ENCODE measurements at places on chromosomes 3 and 15.

- DNase-seq = no peak
These were observed 35.0 kb downstream of the SEC22C start for GRCh38 chr3:42546691-42547213.

DNA sequence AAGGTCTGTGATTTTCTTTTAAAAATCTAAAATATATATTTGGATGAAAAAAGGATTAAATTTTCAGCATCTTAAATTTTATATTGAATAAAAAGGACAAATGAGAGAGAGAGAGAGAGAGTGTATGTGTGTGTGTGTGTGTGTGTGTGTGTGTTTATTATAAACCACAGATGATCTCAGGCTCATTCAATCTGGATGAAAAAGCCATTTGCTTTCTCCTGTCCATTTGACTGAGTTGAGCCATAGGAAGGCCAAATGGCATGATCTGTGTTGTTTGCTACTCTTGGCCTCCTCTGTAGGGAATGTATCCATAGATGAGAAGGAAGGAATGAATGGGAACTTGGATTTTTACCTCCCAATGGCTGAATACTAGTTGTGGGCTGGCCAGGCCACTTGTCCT lies 92.5 kb upstream of the MEX3B start:
- no peak for DNase-seq

GRCh38 chr15:48693484-48693883 lies 48.0 kb upstream of the FBN1 start:
- DNase-seq = no peak

DNA sequence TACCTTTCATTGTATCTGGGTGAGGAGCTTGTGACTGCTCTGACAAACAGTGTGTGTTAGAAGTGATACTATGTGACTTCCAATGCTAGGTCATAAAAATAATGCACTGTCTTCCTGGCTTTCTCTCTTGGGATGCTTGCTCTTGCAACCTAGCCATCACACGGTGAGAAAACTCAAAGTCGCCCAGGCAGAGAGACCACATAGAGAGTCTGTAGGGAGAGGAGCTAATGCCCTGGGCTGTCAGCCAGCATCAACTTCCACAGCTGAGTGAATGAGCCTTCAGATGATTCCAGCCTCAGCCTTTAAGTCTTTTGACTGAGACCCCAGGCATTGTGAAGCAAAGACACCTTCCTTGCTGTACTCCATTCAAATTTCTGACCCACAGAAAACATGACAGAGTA lies 220.6 kb upstream of the SGO1 start:
- no peak for DNase-seq

DNA sequence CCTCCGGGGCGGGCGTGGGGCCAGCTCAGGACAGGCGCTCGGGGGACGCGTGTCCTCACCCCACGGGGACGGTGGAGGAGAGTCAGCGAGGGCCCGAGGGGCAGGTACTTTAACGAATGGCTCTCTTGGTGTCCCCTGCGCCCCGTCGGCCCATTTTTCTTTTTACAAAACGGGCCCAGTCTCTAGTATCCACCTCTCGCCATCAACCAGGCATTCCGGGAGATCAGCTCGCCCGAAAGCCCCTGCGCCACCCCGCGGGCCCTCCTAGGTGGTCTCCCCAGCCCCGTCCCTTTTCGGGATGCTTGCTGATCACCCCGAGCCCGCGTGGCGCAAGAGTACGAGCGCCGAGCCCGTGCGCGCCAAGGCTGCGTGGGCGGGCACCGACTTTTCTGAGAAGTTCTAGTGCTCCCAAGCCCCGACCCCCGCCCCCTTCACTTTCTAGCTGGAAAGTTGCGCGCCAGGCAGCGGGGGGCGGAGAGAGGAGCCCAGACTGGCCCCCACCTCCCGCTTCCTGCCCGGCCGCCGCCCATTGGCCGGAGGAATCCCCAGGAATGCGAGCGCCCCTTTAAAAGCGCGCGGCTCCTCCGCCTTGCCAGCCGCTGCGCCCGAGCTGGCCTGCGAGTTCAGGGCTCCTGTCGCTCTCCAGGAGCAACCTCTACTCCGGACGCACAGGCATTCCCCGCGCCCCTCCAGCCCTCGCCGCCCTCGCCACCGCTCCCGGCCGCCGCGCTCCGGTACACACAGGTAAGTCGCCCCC lies at the start of gene THBS1:
TSS of gene THBS1 (plus strand) at position 595 of the 757 bp plus-strand sequence. CDS start 779 bp downstream, outside the sequence.
- no peak for DNase-seq

- no peak for DNase-seq
These were observed 102.4 kb upstream of the PRR23E start for GRCh38 chr3:127090218-127091160.

- no peak for DNase-seq
These were observed 300.6 kb upstream of the KCNH8 start for GRCh38 chr3:18847583-18848197.

DNA sequence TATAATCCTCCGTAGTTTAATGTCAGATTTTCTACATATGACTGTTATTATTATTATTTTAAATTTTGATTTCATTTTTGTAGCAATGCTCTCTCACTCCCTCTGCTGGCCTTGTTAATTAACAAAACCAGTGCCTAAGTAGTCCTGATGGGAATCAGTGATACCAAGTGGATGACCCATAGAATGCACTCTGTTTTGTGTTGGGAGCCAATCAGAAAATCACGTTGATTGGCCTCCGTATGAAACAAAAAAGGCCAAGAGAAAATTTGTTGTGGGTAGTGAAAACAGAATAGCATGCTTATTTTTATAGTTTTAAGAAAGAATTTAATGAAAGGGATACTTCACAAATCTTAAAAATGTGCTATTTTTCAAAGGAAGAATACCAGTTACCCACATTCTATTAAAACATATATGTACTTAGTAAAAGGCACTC lies 34.4 kb upstream of the MEIS2 start:
- DNase-seq = no peak

- no peak for DNase-seq
These were observed 36.3 kb downstream of the METTL6 start for GRCh38 chr3:15391007-15391406.

DNA sequence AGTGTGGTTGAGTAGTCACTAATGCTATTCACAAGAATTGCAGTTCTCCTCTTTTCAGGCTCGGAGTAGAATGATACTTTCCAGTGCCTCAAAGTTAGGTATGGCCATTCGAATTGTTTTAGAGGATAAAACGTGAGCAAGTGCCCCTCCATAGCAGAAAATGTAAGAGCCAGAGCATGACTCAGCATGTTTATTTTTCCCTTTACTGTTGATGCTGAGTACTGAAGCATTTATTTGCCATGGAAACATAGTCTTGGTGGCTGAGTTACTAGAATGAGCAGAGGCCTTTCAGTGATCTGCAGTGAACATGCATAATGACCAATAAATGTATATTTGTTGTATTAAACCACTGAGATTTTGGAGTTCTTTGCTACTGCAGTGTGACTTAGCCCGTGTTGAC lies 540.6 kb downstream of the NLGN1 start:
- DNase-seq = no peak

DNA sequence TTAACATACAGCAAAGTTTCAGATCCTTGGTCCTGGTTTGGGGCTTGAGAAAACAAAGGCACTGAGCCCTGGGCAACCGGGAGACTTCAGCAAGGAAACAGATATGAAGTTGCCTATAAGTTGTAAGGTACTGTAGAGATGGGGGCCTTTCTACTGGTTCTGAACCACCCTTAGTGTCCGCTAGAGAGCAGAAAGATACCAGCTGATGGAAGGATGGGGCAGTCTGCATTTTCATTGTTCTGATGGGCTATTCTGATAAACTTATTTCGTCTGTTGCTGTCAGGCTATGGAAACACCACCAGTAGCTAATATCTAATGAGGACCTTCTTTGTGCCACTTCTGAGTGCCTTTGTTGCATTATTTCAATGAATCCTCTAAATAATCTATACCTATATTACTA lies 38.7 kb downstream of the FGD5 start:
- no peak for DNase-seq

DNA sequence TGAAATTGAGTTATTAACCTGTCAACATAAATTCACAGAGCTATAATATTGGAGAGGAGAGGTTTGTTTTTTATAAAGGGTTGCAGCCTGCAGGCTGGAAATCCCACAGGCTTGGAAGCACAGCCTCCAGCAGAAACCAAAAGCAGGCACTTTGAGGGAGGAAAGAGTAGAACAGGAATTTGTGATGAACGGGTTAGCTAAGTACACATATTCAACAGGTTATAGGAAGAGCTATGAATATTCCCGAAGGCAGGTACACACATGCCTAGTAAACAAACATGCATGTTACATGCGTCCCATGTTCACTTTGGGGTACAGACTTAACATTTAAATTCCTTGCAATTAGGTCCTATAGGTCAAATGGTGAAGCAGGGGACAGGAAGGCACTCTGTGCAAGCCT lies 25.9 kb upstream of the LIPC start:
- no peak for DNase-seq

DNA sequence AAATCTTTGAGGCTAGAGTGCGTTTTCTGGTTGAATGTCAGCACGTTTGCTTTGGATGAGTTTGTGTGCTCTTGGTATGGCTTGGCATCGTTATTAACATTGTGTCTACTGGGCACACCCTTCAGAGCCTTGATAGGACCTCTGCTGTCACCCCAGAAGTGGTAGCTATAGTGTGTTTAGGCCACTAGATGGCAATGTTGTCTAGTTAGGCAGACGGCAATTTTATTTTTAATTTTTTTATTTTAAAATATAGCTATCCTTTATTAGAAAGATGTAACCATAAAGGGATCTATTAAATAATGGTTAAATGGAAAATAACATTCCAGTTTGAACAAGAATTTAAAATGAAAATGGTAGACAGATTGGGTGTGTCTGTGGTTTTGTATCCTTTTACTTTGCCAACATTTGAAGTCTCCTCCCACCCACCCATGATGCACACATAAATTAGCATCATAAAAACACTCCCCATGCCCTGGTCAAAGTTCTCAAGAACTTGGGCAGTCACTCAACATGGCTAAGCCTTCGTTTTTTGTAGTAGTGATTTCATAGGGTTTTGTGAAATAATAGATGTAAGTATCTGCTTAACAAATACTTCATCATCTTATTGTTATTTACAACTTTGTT lies 200.7 kb downstream of the KCNH8 start:
- DNase-seq = no peak

DNA sequence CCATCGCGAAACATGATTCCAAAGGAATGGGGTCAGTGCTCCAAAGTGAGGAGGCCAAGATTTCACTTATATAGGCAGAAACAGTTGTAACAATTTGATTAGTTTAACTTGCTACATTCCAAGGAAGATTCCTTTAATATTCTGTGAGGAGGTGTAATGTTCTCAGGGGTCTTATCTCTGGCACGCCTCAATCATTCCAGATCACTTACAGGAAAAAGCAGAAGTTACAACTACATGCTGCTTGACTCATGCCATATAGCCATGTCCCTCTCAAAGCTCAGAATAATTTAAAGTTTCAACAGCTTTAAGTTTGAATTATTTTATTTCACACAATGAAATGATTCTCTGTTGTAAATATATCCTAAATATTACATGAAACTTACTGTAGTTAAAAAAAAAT lies 3.5 kb upstream of the FYTTD1 start:
- no peak for DNase-seq

DNA sequence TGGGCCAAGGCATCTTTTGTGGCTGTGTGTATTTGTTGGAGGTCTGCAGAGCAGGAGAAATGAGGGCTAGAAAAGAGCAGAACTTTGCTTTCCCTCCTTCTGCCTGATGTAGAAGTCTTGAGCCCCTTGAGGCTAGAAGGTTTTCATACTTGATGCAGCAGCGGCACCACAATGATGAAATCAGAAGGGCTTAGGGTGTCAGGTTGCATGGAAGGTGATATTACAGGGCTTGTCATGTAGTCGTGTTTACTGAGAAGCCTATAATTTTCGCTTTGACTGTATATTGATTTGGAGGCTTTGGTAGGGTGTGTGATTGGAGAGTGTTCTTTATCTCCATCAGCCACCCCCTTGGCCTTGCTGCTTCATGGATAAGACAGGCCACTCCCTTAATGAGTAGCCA lies 339.8 kb downstream of the THSD4 start:
- no peak for DNase-seq

GRCh38 chr3:55160241-55160983 lies 232.6 kb upstream of the LRTM1 start:
- DNase-seq = no peak

- DNase-seq = no peak
These were observed 877.2 kb downstream of the CADM2 start for GRCh38 chr3:85835857-85836440.

DNA sequence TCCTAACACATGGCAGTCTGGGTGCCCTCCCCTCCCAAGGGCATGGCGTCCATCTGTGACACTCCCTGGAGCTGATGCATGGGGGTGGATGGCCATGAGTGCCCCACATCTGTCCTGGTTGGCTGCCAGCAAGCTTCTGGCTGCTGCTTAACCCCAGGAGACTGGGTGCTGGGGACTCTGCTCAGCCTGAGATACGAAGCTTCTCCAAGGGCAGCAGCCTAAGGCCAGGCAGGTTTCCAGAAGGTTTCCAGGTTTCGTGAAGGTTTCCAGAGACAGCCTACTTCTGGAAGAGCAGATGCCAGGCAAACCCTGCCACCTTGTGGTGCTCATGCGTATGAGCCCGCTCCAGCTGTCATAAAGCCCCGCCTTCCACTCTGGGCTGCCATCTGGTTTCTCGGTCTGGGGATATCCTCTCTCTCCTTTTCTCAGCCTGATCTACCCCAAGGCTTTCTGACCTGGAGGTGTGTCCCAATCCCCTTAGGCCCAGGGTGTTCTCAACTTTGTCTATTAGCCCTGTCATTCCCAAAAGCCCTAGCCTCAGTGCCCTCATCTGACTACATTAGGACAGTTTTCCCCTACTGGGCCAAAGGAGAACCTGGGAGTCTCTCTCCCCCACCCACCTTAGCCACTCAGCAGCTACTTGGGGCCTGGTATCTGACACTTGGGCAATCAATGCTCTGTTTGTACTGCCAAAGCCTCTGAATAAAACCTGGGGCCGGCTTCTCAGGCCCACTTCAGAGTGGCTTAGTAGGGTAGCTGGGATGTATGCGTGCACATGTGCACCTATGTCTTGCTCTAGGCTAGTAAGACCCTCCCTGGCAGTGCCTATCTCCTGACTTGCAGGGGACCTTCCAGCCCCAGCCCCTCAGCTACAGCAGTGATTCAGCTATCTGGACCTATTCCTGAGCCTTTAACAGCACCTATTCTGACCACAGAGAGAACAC lies 12.0 kb downstream of the MRPL46 start:
- no peak for DNase-seq

DNA sequence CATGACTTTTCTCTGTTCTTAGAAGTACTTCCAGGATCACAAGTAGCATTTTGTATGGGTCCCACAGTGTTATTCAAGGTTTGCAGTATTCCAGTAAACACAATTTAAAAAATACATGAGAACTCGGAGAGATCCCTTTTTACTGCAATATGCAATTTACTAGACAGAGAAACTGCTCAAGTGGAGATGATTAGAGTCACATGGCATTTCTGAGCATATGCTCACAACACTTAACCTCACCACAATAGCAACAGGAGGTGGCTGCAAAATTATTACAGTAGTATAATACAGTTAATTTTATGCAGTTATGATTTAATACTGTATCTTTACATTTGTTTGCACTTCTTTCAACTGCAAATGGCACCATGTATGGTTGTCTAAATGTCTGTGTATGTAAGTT lies 87.5 kb downstream of the PIK3CB start:
- no peak for DNase-seq

- DNase-seq = no peak
These were observed 56.8 kb upstream of the TGFBR2 start for GRCh38 chr3:30549600-30549999.

GRCh38 chr15:27826902-27827714 lies 272.0 kb downstream of the OCA2 start:
- DNase-seq = no peak

- no peak for DNase-seq
These were observed 461.4 kb downstream of the DIPK2A start for GRCh38 chr3:144433006-144433405.

Measured in NCI-H1930 (cell line).